ENCODE measurements at places on chromosomes 16 and 17.
A peak's percentile ranks its signal among the peaks of the same experiment; 100 is the strongest.

GRCh38 chr16:23466162-23466885 is 13.3 kb upstream of the COG7 start:
- no peak for DNase-seq
- peaks cover 33% of the 10 kb centered on the region for H3K36me3 ChIP-seq
- H3K4me3 ChIP-seq = no peak overlapping the region
- no peaks in the 10 kb centered on the region for H3K4me1 ChIP-seq
- H3K27ac ChIP-seq = no peak overlapping the region

- peak overlapping the region; percentile 3 for H3K4me3 ChIP-seq
- H3K27me3 ChIP-seq = peaks cover 53% of the 10 kb centered on the region
- no peak overlapping the region for H3K27ac ChIP-seq
- peak; percentile 62 for DNase-seq
- no peaks in the 10 kb centered on the region for H3K36me3 ChIP-seq
Measured at GRCh38 chr17:27793168-27793905, 7.0 kb downstream of the NOS2 start.

GRCh38 chr17:11900041-11900476 is 97.2 kb downstream of the ZNF18 start:
- H3K27ac ChIP-seq = no peak overlapping the region
- H3K4me3 ChIP-seq = no peak overlapping the region
- H3K36me3 ChIP-seq = no peaks in the 10 kb centered on the region

DNA sequence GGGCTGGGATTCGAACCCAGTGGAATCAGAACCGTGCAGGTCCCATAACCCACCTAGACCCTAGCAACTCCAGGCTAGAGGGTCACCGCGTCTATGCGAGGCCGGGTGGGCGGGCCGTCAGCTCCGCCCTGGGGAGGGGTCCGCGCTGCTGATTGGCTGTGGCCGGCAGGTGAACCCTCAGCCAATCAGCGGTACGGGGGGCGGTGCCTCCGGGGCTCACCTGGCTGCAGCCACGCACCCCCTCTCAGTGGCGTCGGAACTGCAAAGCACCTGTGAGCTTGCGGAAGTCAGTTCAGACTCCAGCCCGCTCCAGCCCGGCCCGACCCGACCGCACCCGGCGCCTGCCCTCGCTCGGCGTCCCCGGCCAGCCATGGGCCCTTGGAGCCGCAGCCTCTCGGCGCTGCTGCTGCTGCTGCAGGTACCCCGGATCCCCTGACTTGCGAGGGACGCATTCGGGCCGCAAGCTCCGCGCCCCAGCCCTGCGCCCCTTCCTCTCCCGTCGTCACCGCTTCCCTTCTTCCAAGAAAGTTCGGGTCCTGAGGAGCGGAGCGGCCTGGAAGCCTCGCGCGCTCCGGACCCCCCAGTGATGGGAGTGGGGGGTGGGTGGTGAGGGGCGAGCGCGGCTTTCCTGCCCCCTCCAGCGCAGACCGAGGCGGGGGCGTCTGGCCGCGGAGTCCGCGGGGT is at the start of gene CDH1:
CDH1 (plus strand) TSS at position 247 of the 684 bp plus-strand sequence; CDS start at position 371, 124 bp downstream.
- H3K27ac ChIP-seq = no peak within 1 kb of the TSS
- no peaks in the 10 kb centered on the region for H3K36me3 ChIP-seq
- peaks cover 11% of the 10 kb centered on the region for H3K4me1 ChIP-seq

DNA sequence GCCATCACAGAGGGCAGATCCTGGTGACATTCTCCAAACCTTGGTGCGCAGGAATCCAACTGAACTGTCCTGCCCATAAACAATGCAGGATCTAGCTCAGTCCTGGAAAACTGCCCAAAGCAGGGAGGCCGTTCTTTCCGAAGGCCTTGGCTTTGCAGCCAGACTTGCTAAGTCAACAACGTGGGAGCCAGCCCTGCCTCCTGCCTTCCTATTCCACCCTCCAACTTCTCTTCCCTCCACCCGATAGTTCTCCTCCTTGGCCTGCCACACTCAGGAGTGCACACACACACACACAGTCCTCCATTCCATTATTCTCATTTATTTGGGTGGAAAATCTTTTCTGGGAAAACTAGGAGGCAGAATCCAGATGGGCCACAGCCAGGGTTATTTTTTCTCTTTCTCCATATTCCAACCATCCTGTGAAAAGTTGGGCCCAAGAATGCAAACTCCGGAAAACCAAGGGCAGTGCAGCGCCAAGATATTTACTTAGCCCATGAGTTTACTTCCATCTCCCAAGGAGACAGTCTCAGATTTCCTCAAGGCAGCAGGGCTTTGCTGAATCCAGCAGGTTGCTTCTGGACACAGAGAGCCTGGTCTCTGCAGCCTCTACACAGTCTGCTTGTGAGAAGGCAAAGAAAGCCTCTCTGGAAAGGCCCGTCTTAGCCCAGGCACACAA is 15.8 kb downstream of the COPRS start:
- no peak overlapping the region for H3K4me3 ChIP-seq
- DNase-seq = no peak
- no peaks in the 10 kb centered on the region for H3K36me3 ChIP-seq
- peaks cover 13% of the 10 kb centered on the region for H3K27me3 ChIP-seq
- no peaks in the 10 kb centered on the region for H3K4me1 ChIP-seq
